Fibroblast of skin of abdomen (primary cell): ENCODE measurements at places on chromosomes 3 and 15.

DNA sequence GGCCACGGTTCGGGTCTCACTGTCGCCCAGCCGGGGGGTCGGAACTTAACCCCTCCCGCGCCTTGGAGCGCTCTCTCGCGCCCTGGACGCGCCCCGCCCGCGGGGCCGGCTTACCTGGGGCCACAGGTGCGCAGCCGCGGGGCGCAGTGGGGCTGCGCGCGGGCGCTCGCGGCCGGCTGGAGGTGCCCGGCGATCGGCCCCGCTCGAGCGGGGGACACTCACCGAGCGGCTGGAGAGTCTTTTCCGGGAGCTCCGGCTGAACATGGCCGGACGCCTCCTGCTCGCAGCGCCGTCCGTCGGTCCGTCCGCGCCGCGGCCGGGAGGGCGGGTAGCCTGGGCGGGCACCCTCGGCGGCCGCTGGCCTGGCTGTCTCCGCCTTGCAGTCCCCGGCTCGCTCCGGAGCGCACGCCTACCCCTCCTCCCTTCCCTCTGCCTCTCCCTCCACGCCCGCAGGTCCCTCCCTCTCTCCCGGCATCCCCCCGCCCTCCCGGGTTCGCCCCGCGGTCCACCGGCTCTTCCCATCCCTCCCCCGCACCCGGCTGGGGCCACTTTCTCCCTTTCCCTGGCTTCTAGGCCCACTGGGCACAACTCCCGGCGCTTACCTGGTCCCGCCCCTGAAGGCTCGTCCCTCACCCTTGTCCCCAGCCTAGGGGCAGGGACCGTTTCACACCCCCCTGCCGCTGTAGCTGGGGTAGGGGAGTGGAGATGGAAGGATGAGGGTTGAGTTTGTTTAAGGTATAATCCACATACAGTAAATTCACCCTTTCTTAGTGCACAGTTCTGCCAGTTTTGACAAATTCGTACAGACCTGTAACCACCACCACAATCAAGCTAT is 220.1 kb upstream of the PRICKLE2 start:
- no peak for DNase-seq

- DNase-seq = no peak
Observed at GRCh38 chr3:143329567-143330211, 210.1 kb downstream of the CHST2 start.

- DNase-seq = peak; percentile 73
Observed at GRCh38 chr3:29581311-29581710, 300.4 kb downstream of the RBMS3 start.

DNA sequence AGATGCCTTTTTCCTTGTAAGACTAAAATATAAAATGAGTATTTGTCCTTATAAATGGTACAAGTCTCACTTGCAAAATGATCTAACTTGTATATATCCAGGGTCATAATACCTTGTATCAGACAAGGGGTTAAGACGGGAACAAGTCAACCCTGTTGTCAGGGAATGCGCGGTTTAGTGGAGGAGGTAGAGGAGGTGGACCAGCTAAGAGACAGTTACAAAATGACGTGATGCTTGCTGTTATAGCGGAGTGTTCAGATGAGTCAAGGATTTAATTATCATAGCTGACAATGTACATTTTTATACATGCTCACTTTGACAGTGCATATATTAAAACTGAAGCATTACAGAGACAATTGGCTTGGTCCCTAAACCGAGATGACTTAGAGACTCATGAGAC is 26.8 kb upstream of the KLHL25 start:
- no peak for DNase-seq

DNA sequence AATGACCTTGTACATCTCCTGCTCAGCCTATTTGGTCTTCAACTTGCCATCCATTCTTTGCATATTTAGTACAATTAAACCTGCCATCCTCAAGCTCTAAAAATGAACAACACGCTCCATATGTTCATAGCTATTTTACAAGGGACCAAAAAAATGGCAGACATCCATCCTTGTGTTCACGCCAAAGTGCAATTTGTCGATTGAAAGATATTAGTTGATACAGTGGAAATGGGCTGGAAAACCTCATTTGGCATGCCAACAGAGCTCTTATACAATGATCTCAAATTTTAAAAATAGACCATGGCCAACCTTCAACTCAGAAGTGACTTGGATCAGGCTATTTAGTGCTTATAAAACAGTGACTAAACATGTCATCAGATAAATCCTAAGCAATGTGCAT is 413.6 kb upstream of the ARL6 start:
- no peak for DNase-seq

GRCh38 chr3:171543759-171544300 is 83.6 kb upstream of the TNIK start:
- no peak for DNase-seq
